ENCODE measurements at places on chromosomes 3 and 15.

DNA sequence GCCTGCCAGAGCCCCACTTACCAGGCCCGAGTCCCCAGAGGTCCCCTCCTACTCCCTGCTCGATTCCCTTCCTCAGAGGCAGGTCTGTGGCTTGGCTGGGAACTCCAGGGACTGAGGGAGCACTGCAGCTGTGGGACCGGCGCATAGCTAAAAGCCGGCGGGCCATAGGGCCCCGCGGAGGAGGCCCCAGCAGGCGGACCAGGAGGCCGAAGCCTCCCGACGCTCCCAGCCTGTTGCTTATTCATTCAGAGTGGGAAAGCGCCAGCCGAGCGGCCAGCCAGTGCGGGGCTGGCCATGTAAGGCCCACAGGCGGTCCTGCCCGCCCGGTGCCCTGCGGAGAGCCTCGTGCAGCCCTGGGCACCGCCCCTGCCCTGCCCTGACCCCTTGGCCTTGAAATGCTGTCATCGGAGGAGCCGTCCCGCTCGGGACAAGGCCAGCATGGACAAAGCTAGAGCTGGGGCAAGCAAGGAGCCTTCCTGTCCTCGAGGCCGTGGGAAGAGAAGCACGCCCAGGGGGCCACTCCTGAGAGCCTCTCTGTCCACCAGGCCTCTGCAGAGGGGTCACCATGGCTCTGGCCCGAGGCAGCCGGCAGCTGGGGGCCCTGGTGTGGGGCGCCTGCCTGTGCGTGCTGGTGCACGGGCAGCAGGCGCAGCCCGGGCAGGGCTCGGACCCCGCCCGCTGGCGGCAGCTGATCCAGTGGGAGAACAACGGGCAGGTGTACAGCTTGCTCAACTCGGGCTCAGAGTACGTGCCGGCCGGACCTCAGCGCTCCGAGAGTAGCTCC lies at the start of gene LOXL1:
TSS of gene LOXL1 (plus strand) at position 244 of the 784 bp plus-strand sequence. CDS start at position 566, 322 bp downstream.
- DNase-seq = no peak

DNA sequence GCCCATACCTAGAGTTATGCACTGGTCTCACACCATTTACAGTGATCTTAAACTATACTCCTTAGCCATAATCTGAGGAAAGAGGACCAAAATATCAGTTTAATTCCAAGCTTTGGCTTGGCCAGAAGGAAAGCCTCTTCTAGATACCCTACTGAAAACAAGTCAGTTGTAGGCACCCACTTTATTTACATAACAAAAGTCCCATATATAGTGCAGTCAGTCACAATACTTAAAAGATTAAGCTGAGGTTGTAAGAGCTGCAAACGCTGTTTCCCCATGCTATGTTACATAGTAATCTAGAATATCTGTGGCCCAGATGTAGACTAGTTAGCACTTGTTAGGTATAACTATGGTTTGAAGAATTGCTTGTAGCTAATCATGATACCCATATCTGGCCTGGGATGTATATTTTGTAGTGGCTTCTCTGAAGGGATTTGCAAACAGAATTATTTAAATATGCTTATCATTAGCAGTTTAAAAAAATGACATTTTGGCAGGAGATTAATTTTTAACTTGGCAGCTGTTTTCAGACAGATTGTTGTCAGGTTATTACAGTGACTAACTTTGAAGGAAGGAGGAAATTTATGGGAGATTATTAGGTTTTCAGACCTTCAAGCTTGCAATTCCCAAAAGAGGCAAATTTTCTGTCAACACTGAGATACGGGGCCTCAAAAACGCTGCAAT lies 160.4 kb upstream of the SLC2A2 start:
- no peak for DNase-seq

DNA sequence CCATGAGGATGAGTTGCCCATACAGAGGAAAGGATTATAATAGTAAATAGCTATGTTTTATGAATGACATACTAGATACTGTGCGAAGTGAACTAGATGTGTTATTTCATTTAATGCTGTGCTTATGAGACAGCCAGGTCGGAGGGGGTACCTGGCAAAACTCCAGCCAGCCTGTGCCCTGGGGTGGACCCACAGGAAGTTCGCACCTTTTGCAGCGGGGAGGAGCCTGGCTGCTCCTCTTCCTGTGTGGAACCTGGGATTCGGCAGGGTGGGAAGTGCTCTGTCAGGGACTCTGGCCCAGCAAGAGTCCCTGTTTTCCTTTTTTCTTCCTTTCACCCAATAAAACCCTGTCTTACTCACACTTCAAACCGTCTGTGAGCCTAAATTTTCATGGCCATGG lies 452.2 kb downstream of the IL5RA start:
- no peak for DNase-seq

DNA sequence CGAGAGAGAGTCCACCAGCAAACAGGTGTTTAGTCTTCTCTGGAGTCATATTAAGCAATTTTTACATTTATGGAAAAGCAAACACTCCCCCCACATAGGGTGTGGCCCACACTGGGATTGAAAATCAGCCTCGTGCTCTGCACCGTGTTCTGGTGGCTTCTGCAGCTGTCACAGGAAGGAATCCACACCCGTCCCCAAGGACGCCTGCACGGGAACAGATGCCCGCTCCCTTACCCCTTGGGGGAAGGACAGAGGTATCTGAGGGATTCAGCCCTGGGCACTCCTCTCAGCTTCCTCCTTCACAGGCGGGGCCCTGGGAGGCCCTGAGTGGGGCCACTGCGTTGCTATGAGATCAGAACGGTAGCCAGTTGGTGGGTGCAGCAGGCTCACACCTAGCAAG lies 27.8 kb downstream of the LIPC start:
- no peak for DNase-seq

DNA sequence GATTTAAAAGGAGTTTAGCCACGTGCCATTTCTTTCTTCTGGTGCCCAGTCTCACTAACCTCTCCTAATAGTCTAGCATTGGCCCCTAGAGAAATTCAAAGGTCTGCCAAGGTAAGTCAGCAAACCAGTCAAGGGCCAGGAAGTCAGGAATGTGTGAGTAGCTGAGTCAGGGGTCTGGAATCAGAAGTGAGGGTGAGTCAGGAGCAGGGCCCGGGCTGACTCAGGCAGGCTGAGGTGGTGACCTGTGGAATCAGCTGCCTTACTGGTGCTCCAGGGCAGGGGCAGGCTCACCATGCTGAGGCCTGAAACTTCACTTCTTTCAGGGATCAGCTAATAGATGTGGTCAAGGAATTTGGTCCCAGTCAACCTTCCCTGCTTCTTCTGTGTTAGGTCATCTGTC lies 105.8 kb upstream of the MYZAP start:
- no peak for DNase-seq

GRCh38 chr15:25801586-25802284 lies 61.4 kb downstream of the ATP10A start:
- no peak for DNase-seq

DNA sequence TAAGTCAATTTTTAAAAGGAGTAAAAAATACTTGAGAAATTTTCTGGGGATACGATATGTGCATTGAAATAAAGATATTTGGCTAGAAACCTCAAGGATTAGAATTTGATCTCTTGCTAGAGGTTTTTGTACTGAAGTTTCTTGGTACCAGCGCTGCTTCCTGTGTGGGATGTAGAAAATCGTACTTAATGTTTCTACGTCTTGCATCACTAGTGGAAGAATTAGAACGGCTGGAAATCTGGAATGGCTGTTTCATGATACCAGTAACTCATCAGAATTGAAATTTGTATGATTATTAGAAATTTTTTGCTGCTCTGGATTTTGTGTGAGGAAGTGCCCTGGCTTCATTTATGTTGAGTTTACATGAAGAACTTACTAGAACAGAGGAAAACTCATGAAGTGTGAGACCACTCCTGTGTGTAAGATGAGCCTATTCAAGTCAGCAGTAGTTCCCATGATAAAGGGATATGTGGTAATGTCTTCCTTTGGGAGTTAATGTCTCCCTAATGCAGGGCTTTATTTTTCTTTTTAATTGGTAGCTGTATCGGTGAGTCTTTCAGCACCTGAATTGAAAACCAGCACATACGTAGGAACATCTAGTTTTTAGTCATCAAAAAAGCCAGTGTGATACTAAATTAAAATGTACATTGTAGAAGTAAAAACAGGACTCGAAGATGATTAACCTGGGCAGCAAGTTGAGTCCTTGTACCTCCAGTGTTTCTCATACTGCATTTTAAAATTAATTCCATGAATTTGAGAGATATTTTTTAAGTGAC lies 3.2 kb downstream of the KBTBD8 start:
- no peak for DNase-seq

GRCh38 chr3:108181172-108181571 lies 41.1 kb downstream of the IFT57 start:
- DNase-seq = no peak

- no peak for DNase-seq
Observed at GRCh38 chr3:132926098-132926497, 112.1 kb upstream of the TMEM108 start.

- DNase-seq = no peak
Observed at GRCh38 chr15:39376371-39376909, 204.4 kb upstream of the THBS1 start.

DNA sequence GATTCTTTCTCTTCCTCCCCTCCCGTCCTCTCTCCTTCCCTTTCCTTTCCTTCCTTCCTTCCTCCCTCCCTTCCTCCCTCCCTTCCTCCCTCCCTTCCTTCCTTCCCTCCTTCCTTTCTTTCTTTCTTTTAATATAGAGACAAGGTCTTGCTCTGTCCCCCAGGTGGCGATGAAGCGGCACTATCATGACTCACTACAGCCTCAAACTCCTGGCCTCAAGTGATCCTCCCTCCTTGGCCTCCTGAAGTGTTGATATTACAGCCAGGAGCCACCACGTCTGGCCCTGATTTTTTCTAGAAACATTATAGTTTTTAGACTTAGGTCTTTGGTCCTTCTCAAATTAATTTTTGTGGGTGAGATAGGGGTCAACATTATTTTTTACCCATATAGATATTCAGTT lies 15.5 kb downstream of the GRM2 start:
- DNase-seq = no peak

DNA sequence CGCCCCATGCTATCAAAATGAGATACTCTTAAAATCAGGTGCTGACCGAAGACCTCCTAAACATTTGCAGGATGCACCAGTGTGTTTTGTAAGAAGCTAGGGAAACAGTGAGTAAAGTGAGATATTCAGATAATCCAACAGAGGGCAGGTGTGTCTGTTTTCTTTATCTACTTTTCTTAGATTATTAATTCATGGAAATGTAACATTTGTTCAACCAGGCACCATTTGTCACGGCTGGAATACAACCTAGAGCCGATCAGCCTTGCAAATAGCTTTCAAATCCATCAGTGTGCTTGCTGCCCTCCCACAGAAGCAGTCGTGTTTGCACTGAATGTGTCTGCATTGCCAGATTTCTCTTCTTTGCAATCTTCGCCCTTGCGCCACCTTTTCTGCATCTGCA lies 201.9 kb upstream of the CHRM5 start:
- no peak for DNase-seq

DNA sequence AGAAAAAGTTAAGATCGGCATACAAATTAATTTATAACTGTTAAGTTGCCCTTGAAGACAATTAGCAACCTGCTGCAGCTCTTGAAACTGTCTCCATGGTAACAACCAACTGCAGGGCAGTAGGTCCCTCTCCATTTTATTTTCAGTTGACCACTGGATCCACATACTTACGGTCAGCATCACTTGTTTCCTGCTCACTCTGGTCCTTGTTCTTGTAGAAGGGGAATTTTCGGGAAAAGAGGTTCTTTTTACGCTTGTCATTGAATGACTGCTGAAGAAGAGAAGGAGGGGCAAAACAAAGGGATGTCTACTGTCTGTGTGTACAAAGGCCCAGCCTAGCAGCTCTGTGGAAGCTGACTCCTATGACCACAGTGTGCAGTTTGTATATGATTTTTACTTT lies 46.8 kb upstream of the MELTF start:
- no peak for DNase-seq

Data from stimulated activated CD8-positive, alpha-beta memory T cell treated with anti-CD3 and anti-CD28 coated beads, Interleukin-2, amount 100 ng/mL, for 1 hour (primary cell).